ENCODE measurements at places on chromosomes 11 and 22.

DNA sequence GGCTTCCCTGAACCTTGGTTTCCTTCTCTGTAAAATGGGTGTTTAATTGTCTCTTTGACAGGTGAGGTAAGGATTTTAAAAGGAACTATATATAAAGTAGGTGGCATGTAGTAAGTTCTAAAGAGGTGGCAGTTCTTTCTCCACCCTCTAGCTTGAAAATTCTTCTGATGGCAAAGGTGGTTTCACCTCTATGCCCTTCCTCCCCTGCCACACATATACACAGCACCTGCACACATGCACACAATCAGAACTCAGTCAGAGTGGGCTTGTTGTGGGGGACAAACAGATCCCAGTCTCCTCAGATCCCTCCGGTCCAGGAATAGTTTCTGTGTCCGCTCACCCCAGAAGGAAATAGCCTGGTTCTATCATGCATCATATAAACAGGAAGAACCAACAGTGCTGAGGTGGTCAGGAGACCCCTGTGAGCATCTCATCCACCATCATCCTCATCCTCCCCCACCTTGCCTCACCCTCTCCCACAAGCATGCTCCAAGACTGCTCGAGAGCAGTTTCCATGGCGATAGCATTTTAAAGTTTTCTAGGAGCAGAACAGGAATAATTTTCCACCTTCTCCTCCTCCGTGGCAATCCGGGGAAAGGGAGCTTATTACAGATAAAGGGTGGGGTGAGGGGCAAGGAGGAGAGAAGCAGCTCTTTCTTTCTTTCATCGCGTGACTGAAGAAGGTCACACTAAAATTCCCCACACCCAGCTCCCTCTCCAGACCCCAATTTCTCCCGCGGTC lies 123.6 kb downstream of the CHST1 start:
- no peak for DNase-seq

DNA sequence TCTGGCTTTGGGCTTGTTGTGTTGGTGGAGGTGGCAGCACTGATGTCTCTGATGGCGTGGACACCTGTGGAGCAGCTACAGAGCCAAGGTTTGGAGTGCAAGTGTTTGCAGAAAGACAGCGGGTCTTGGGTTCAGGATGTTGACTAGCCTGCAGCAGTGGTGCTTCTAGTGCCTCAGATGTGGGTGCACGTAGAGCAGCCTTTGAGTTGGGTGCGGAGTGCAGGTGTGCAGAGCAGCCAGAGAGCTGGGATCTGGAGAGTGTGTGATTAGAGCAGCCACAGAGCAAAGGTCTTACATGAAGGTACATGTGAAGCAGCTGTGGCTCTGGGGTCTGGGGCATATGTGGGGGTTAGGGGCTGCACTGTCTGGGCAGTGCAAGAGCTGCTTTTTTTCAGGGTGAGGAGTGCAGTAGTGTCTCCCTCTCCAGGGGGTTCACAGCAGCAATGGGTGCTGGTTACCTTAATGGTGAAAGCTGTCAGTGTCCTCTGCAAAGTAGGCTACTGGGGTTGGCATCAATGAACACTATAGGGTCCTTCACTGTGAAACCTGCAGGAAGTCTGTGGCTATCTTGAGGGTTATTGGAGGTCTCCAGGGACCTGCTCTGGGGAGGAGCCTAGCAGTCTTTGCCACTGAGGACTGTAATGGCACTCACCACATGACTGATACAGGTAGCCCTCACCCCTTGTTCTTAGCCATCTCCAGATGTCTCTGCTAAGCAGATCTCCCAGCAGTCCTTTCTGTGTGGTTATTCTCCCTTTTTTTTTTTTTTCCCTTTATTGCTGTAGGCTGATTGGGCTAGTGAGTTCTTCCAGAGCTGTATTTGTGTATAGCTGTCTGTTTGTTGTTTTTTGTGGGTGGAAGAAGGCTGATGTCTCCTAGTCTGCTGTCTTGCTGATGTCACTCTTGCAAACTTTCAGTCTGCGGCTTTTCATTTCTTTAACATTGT lies 14.3 kb downstream of the BIRC2 start:
- no peak for DNase-seq

DNA sequence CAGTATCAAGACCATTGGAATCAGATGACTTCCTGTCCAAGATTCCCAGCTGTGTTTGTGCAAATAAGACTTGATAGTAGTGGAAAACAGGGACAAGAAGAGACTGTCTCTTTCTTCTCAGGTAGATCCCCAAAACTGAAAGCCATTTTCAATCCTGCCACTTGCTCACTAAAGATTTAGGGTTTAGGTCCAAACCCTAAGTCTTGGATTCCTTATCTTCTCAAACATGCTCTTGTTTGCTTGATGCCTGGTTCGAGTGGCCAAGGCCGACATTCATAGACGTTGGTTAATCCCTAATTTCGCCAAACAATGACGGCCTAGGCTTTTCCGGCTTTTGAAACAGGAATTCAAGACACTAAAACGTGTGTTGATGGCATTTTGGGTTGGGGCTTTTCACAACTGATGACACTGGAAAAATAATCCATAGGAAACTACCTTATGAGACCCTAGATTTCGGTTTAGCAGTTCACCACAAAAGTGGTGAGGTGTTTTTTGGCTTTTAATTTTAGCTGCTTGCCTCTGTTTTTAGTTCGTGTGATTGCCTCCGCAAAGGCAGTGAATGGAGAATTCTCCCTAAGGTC lies 1.0 kb upstream of the GTPBP1 start:
- DNase-seq: no peak

DNA sequence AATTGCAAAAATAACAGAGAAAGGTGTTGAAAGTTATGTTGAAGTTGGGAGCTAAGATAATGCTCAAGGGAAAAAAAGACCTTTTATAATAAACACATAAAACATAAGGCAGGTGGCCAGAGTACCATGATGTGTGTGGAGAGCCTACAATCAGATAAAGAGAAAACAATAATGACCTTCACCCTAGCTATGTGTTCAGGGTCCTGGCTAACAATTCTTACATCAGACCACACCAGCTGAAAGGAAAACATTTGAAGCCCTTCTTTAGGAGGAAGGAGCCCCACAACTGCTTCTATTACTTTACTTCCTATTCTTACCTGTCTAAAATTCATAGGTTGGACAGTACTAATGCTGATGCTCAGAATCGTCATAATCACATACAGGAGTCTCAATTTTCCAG lies 2.5 kb downstream of the TSG101 start:
- no peak for DNase-seq

- DNase-seq: no peak
These were observed at the start of gene OR9Q1 for GRCh38 chr11:58023435-58023931. Gene OR9Q1 (plus strand): TSS chr11:58023881. CDS start chr11:58179445, 155,564 bp downstream.
